ENCODE measurements at places on chromosomes 4 and X. TPM values are rescaled to one million over a fixed set of nuclear protein-coding genes. Genes with fewer than 3 reads are reported as not detected.

GRCh38 chr4:48727666-48728459 is 52.2 kb downstream of the FRYL start:
- DNase-seq: no peak

- DNase-seq: no peak
These were observed at the start of gene SORBS2 for GRCh38 chr4:185811509-185812364. Gene SORBS2 (minus strand): TSS chr4:185812194. CDS start chr4:185690571, 121,623 bp downstream.

GRCh38 chr4:186708554-186708953 is 15.1 kb downstream of the FAT1 start:
- no peak for DNase-seq

DNA sequence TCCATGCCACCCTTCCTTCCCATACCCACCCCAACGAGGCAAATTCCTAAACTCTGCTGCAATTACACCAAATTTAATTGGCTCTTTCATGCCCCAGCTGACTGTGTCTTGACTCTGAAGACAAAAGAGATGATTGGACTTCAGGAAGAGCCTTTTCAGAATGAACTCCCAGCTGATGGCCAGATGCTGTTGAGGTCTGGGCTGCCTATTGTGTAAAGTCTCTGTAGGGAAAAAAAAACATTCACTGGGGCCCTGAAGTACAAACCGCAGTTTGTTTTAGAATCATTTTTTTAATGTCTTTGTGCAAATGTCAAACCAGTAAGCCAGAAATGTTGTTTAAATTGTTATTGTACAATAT is 174.8 kb downstream of the HHIP start:
- DNase-seq: peak; percentile 48

HSFX1 gene
- polyA plus RNA-seq: 2.1 TPM
